ENCODE measurements at places on chromosomes 5 and 9.
A peak's percentile ranks its signal among the peaks of the same experiment; 100 is the strongest.

DNA sequence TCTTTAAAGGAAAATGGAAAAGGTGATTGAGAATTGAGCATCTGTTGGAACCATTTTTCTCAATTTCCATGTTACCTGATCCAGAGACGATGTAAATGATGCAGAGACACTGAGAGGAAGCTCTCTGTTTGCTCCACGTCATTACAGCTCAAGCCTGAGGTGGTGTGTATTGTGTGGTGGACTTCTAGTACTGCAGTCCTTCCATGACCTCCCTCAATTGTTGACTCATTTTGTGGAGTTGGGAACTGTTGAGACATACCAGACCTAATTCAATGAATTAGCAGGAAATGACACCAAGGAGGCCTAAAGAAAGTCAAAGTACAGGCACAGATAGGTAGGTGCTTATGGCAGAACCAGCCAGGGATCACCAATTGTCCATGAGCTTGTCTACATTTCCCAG lies 15.6 kb upstream of the LVRN start:
- DNase-seq = no peak

DNA sequence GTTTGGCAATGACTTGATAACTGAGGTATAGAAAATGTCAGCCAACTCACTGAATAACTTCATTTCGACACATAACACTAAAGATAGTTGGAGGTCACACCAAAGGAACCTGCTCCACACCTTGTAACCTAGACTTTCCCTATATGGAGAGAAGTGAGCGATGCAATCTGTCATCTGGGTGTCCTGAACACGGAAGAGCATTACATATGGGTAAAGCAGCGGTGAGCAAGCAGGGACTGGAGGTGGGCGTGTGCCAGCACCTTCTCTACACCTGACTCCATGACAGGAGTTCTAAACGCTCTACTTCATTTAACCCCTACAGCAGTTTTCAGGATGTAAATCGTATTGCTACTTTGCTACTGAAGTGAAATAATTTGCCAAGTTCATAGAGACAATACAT lies 152.8 kb downstream of the SLC12A2 start:
- no peak for DNase-seq

DNA sequence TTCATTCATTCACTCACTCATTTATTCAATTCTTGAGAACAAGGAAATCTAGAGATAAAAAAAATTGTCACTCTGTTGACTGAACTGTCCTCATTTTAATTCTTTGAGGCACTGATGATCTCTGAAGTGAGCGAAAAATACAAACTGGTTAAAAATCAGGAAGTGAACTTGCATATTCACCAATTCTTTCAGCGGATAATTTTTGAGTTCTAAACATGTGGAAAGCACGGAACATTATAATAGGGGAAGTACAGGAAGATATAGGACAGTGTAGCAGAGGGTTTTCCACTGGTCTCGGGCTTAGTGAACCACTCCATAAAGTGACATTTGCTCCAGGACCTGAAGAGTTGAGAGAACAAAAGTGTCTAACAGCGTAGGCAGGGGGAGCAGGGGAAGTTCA lies 169.5 kb downstream of the TLR4 start:
- peak; percentile 60 for DNase-seq

DNA sequence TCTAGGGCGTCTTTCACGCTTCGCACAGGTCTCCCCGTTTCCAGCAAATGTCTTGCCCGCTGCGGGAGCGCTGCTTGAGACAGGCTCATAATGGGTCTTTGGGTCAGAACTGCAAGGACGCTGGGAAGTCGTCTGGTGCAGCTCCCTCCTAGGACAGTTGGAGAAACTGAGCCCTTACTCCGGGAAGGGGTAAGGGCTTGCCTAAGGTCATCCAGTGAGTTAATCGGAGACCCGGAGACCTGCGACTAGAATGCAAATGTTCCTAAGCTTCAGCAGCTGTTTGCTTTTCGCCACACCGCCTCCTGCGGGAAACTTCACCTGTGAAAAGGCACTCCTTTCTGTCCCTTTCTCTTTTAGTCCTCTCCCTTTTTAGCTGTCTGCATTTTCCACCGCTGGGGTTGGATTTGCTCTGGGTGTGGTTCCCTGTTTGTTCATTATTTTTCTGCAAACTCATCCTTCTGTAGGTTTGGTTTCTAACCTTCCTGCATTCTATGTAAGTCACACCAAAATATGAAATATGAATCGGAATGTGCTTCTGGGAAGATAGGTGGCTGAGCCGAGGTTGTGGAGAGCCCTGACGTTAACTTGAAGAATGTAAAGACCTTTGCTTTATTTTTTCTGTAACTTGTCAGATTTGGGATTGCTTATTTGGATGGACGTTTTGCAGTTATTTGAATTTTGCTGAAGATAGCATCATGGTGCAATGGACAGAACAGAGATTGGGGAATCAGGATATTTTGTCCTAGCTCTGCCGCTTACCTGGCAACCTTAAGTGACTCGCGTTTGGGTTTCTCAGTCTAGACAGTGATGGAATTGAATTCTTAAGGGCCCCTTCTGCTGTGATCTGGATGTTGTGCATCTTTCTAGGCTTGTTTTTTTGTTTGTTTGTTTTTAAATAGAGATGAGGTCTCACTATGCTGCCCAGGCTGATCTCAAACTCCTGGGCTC lies 909 bp downstream of the SLC36A1 start:
- DNase-seq = peak; percentile 17

- DNase-seq = no peak
Observed at GRCh38 chr5:73233461-73234203, 60.6 kb downstream of the TMEM174 start.

GRCh38 chr5:113809626-113810025 lies 296.1 kb downstream of the YTHDC2 start:
- no peak for DNase-seq

GRCh38 chr5:16994565-16994964 lies 58.5 kb upstream of the MYO10 start:
- no peak for DNase-seq

Measured in suppressor macrophage treated with lipopolysaccharide for 1 hour (primary cell).